ENCODE measurements at places on chromosomes 16 and 17. TPM values are rescaled to one million over a fixed set of nuclear protein-coding genes. Genes with fewer than 3 reads are reported as not detected.

LHX1 gene
- polyA plus RNA-seq, result 3.1 TPM

CRYBA1 gene
- not detected for polyA plus RNA-seq

MT1G gene
- polyA plus RNA-seq, result not detected

NOS2 gene
- polyA plus RNA-seq, result not detected

- no peak for DNase-seq
Observed at GRCh38 chr16:22053921-22054341, 38.4 kb upstream of the VWA3A start.
